Cardiac fibroblast (primary cell): ENCODE measurements at places on chromosomes 6 and 20.

GRCh38 chr6:102549221-102549874, 1155.8 kb downstream of the GRIK2 start:
- DNase-seq, result no peak

- no peak for DNase-seq
Measured at GRCh38 chr20:25160897-25161296, 34.6 kb upstream of the ENTPD6 start.

DNA sequence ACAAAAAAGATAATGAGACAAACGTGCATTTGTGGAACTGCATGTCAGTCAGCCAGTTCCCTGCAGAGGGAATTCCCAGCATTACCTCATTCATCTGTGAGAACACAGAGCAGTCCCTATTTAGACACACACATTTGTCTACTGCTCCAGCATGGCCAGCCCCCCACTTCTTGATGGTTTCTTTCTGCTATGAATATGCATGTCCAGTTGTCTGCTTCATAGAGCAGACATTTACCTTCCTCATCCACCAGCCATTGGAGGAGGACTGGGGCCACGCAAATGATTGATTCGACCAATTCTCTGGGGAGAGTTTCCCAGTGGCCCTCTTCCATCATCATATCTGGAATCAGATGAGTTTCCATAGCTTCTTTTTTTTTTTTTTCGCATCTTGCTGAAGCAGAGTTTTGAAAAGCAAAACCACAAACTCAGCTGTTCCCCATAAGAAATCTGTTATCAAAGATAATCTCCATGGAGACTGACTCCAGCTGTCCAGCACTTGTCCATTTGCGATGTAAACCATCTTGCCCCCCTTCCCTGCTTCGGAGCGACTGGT, 11.8 kb downstream of the ENPP1 start:
- peak; percentile 61 for DNase-seq

DNA sequence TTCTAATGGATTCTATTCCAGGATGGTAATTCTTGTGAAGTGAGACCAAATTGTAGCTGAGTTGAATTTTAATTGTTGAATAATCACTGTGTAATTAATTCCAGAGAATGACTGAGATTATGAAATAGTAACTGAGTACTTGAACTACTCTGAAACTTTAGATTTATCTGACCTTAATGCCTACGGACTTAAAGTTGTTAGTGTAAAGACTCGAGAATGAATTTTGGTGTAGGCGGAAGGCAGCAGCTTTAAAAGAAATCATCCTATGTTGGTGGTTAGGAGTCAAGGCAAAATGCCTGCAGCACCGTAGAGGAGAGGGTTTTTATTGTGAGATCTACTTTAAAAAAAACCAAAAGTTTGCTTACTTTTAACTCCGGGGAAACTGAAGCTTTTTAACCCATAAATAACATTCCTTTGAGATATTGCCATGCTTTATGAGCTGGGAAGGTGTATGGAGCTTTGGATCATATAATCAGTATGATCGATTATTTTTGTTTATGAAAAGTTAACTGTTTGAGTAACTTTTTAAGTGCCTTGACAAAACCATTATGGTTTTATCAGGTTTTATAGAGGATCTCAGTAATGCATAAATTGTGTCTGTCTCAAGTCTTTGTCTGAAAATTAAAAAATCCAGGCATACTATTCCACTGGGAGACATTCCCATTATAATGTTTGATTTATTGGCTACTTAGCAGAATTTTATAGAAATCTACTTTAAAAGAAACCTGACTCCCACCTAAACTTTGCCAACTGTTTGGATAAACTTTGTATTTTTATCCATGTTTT, 46.1 kb downstream of the MYO6 start:
- no peak for DNase-seq

GRCh38 chr6:133767357-133767970, 121.4 kb upstream of the TCF21 start:
- peak; percentile 57 for DNase-seq

GRCh38 chr6:45576648-45577624, 199.2 kb upstream of the SUPT3H start:
- DNase-seq, result no peak

DNA sequence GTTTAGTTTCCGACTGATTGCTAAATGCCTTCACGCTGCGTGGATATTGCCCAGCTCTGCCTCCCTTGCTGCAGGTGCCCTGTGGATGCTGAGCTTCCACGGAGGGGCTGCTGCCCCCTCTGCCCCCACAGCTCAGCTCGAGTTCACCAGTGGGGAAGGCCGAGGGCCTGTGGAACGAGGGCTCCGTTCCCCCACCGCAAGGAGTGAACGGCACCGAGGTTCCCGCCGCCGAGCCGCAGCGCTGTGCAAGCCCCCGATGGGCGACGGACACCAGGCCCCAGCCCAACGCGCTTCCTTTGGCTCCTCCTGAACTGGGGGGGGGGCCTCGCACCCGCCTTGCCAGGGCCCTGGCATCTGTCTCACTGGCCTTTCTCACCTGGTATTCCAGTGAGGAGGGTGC, 17.7 kb downstream of the DLL1 start:
- no peak for DNase-seq

- no peak for DNase-seq
Measured at GRCh38 chr6:35443341-35444030, 8.7 kb upstream of the FANCE start.

DNA sequence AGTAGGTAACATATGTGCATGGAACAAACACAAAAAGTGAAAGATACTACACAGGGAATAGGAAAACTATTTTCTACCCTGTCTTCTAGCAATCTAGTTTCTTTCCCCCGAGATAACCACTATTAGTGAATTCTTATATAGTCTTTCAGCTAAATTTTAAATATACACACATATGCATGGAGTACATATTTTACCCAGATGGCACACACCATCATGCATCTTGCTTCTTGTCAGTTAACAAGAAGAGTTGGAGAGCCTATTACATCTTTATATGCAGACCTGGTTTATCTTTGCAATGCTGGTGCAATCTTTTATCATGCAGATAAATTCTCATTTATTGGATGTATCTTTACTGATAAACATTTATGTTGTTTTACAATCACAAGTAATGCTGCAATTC, 100.4 kb downstream of the OTOR start:
- no peak for DNase-seq

DNA sequence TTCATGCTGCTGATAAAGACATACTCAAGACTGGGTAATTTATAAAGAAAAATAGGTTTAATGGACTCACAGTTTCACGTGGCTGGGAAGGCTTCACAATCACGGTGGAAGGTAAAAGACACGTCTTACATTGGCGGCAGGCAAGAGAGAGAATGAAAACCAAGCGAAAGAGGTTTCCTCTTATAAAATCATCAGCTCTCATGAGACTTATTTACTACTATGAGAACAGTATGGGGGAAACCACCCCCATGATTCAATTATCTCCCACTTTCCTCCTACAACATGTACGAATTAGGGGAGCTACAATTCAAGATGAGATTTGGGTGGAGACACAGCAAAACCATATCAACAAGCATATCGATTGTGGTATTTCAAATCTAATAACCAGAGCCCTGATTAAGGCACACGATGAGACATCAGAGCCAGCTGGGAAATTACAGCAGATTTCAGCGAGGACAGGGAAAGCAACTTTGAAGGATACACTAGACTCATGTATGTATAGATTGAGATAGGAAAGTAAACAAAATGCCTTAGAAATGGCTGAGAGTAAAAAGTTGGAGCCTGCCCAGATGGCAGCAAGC, 129.8 kb upstream of the GJE1 start:
- DNase-seq, result no peak

DNA sequence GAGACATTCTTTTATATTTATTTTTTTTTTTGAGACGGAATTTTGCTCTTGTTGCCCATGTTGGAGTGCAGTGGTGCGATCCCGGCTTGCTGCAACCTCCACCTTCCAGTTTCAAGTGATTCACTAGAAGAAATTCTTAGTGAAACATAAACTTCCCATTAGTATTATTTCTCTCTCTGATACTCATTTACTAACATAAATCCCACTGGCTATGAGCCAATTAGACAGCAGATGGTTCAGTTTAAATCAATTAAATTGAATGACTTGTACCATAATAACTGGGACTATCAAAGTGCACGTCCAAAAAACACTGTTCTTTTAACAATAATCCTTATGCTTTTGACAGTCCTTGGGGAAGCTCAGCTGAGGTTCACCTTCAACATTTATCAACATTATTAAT, 111.2 kb upstream of the PTCHD4 start:
- DNase-seq, result no peak

DNA sequence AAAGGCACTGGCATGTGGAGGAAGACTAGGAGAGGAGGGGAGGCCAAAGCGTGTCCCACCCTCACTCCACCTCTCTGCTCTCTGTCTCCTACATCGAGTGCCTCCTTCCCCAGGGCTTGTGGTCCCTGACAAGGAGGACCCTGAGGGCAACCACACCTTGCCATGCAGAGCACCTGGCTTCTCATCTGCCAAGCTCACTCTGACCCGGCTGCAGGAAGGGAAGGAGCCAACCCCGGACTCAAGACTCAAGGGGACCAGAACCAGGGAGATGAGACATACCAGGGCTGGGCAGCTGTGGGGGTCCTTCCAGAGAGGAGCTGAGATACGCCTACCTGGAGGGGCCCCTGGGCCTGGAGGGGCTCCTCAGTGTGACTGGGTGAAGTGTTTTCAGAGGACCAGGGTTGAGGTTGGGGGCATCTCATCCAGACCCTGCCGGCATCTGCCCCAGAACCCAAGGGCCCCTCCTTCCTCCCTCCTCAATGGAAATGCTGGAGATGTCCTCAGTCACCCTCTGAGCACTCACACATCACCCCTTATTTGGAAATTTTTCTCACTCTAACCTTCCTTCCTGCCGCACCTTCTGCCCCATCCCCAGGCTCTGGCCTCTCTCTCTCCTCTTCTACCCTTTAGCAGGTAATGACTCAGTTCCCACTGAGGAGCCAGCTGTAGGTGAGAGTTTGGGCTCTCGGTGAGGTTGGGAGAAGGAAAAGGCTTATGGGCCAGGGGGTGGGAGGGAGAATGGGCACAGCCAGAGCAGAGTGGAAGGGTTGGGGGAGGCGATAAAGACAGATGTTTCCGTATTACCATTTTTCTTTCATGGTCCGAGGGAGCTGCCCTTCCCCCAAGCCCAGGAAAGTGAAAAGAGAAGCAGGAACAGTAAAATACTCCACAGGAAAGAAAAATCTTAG, 32.0 kb upstream of the POU5F1 start:
- no peak for DNase-seq

- DNase-seq, result peak; percentile 57
Measured at GRCh38 chr6:55445648-55446204, 118.5 kb downstream of the GFRAL start.

DNA sequence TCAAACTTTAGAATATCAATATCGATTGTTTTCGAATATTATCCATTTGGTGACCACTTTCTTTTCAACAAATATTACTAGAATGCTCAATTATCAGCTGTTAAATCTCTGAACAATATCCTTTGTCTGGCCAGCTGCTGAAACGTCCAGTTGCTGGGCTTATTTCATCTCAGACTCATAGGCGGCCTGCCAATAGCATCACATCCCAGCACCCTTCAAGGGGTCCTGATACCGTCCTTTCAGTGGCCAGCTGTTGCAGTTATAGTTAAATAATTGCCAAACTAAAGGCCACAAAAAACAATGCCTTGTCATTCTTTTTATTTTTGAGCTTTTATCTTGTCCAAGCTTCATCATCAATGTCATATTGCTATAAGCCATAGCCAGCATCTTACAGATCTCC, 1006.8 kb upstream of the MANEA start:
- no peak for DNase-seq

- DNase-seq, result peak; percentile 100
Measured at GRCh38 chr6:136593748-136594490, 43.7 kb upstream of the MAP7 start.

GRCh38 chr6:120147071-120147871, 797.7 kb upstream of the MAN1A1 start:
- DNase-seq, result no peak

GRCh38 chr6:94501516-94501915, 1075.8 kb upstream of the MANEA start:
- no peak for DNase-seq

DNA sequence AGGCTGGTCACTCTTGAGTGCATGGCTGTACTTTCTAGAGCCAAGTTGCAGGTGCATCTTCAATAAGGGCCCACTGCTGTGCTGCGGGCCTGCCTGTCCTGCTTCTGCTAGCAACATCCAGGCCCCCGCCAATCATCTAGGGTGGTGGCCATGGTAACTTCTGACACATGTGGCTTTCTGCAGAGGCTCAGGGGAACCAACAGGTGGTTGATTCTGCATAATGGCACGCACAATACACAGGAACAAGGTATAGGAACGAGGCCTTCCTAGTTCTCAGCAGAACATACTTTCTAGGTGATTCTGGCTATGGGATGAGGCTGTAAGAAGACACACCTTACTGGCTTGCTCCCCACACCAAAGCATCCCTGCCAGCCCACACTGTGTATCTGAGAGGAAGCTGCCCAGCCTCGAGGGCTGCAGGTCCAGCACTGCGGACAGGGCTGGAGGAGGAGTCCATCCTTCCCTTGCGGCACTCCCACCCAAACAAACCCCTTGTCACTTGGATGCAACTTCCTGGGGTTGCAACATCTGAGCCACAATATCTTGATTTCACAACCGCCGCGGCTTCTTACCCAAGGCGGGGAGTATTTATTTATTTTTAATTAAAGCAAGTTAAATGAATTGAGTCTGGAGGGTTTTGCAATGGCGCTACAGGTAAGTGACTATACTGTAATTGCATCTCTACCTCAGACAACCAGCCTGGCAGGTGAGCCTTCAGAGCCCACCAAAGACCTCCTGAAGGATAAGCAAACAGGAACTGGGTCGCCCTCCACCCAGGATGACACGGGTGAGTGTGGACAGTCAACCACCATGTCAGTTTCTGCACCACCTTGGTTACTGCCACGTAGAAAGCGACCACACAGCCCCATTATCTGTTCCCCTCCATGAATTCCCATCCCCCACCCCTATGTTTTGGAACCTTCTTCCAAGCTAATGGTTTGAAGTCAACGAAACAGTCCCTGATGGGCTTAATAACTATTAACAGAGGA, 49.6 kb downstream of the SULF2 start:
- peak; percentile 4 for DNase-seq

- no peak for DNase-seq
Measured at GRCh38 chr6:73028124-73028766, 197.1 kb downstream of the KHDC1L start.

DNA sequence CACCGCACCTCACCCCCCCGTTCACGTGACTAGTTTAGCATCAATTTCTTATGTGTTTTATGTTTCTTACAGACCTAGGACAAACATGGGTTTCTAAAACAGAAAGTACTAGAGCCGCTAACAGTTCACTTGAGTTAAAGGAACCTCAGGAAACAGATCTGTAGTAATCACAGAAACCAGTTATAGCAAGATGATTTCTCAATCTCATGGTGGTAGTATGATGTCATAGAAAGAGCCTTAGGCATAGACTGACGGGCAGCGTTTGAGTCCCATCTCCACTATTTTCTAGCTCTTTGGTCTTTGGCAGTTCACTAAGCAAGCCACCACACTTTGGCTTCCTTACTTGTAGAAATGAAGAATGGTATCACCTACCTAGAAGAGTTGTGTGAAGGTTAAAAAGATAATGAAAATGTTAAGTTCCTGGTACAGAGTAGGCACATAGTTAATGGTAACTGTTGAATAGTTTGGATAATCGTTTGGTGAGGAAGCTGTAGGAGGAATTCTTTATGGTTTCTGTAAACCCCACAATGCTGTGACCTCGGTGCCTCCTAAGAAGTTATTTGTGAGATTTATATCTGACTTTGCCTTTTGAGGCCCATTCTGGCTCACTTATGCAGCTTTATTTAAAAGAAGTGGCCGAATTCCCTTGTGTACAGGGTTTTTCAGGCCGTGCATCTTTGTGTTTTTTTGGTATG, 21.3 kb downstream of the CTNNBL1 start:
- DNase-seq, result peak; percentile 28

GRCh38 chr6:85690071-85690470, 47.4 kb upstream of the SYNCRIP start:
- DNase-seq, result no peak

- peak; percentile 90 for DNase-seq
Measured at GRCh38 chr20:36460648-36461599, 80.4 kb upstream of the MYL9 start.
